ENCODE measurements at places on chromosomes 1 and 21. TPM values are rescaled to one million over a fixed set of nuclear protein-coding genes. Genes with fewer than 3 reads are reported as not detected.

The SUSD4 gene
- total RNA-seq: 0.21 TPM

The LENEP gene
- 1.2 TPM for total RNA-seq

The ENAH gene
- not detected for total RNA-seq

The ADCY10 gene
- total RNA-seq: 0.32 TPM

The MTARC2 gene
- total RNA-seq: not detected

The PRAMEF27 gene
- not detected for total RNA-seq

The RIPPLY3 gene
- total RNA-seq: not detected

The VWA5B1 gene
- total RNA-seq: not detected

The COA6 gene
- 42.4 TPM for total RNA-seq

The GCSAML gene
- not detected for total RNA-seq

The PLA2G4A gene
- total RNA-seq: not detected

The GSTM2 gene
- 8.0 TPM for total RNA-seq

The KIAA0040 gene
- total RNA-seq: 64.3 TPM

The HSPB7 gene
- not detected for total RNA-seq

The CIART gene
- total RNA-seq: 1.7 TPM

The CD84 gene
- 34.6 TPM for total RNA-seq

The HFM1 gene
- total RNA-seq: not detected

The NR0B2 gene
- total RNA-seq: not detected

The GABRD gene
- not detected for total RNA-seq

The FYB2 gene
- total RNA-seq: not detected

The KPRP gene
- total RNA-seq: not detected

The FMO1 gene
- not detected for total RNA-seq

The COL16A1 gene
- not detected for total RNA-seq

The GRIK3 gene
- total RNA-seq: not detected

The LCE3D gene
- total RNA-seq: not detected

The KRTAP13-2 gene
- total RNA-seq: not detected

The TFAP2E gene
- total RNA-seq: 1.0 TPM

The AVPR1B gene
- total RNA-seq: not detected

The UBL4B gene
- total RNA-seq: not detected

The DPT gene
- total RNA-seq: not detected

The KRTAP12-2 gene
- not detected for total RNA-seq

The NUDC gene
- 88.8 TPM for total RNA-seq

The TLCD4 gene
- total RNA-seq: not detected

The MNDA gene
- total RNA-seq: not detected

Measured in activated CD8-positive, alpha-beta memory T cell treated with anti-CD3 and anti-CD28 coated beads, Interleukin-2, amount 10 ng/mL, durations not matched to agents 7 days and 5 days (primary cell).